Aorta (tissue), 5 donors: ENCODE measurements at places on chromosomes 7 and 10. TPM values are rescaled to one million over a fixed set of nuclear protein-coding genes. Genes with fewer than 3 reads are reported as not detected.

CCDC6 gene
- 90.0 TPM for total RNA-seq

FKBP6 gene
- not detected for total RNA-seq

BAIAP2L1 gene
- total RNA-seq, result 1.8 TPM

OR9A2 gene
- total RNA-seq, result 0.48 TPM

TUBB8 gene
- not detected for total RNA-seq

PNLIPRP3 gene
- total RNA-seq, result not detected

LIPJ gene
- not detected for total RNA-seq

GNA12 gene
- total RNA-seq, result 56.6 TPM

C10orf53 gene
- total RNA-seq, result not detected

OPN1SW gene
- not detected for total RNA-seq
